H7 (cell line): ENCODE measurements at places on chromosomes 6 and 20. TPM values are rescaled to one million over a fixed set of nuclear protein-coding genes. Genes with fewer than 3 reads are reported as not detected.

GRCh38 chr20:2093159-2093781, 8.4 kb upstream of the STK35 start:
- peak; percentile 73 for DNase-seq

GRCh38 chr6:161273274-161273751, 548 bp downstream of the AGPAT4 start:
- DNase-seq = peak; percentile 75

- DNase-seq = no peak
These were observed 129.1 kb downstream of the SASH1 start for GRCh38 chr6:148471624-148472159.

DNA sequence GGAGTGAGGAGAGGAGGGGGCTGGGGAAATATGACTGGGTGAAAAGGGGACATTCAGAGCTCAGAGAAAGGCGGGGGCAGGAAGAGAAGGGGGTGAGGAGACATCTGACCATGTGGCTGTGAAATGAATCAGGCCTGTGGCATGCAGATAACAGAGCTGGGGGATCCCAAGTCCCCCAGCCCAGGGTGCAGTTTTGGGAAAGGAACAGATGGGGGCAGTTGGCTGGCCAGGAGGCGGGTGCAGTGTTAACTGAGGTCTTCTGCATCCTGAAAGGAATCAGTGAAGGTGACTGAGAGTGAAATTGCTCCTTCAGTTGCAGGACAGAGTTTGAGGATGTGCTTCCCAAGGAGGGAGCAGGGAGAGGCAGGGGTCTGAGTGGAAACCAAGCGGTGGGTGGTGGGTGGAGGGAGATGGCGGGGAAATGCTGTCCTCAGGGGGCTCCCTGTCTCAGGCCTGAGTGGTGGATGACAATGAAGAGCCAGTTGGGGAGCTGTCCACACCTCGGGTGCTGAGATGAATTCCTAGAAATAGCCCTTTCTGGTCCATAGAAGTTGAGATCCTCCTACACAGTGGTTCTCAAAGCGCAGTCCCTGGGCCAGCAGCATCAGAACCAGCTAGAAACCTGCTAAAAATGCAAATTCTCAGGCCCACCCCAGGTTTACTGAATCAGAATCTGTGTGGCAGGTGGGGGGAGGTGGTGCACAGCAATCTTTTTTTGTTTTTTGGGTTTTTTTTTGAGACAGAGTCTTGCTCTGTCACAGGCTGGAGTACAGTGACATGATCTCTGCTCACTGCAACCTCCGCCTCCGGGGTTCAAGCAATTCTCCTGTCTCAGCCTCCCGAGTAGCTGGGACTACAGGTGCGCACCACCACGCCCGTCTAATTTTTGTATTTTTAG, 26.0 kb upstream of the CCDC167 start:
- DNase-seq = peak; percentile 90

- DNase-seq = no peak
These were observed 21.0 kb upstream of the ATXN1 start for GRCh38 chr6:16782278-16782677.

DNA sequence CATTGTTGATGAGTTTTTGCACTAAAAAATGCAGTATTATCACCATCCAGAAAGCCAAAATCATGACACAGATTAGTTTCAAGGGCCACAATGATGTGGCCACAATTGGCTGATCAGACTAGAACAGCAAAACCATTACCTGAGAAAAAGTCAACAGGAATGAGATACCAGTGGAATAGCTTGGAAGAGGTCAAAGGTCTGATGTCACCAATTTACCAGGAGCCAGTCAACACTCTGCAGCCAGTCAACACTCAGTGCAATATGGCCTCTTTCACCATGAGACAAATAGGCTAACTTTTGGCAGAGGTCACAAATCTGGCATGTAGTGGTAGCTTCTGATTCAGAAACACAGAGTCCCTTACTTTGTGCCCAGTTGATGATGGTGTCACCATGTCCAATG, 7.5 kb upstream of the ASIP start:
- no peak for DNase-seq

GRCh38 chr6:132270726-132271402, 130.4 kb downstream of the MOXD1 start:
- no peak for DNase-seq

GRCh38 chr20:25253606-25254275, 5.9 kb downstream of the PYGB start:
- DNase-seq = no peak

- no peak for DNase-seq
These were observed 210.3 kb upstream of the FERMT1 start for GRCh38 chr20:6333110-6333509.

- DNase-seq = no peak
These were observed 42.0 kb upstream of the BCAS1 start for GRCh38 chr20:54112221-54112884.

GRCh38 chr6:40947876-40948526, 91.0 kb downstream of the UNC5CL start:
- DNase-seq = peak; percentile 46

- no peak for DNase-seq
These were observed 1.6 kb upstream of the UBD start for GRCh38 chr6:29561091-29561490.

DNA sequence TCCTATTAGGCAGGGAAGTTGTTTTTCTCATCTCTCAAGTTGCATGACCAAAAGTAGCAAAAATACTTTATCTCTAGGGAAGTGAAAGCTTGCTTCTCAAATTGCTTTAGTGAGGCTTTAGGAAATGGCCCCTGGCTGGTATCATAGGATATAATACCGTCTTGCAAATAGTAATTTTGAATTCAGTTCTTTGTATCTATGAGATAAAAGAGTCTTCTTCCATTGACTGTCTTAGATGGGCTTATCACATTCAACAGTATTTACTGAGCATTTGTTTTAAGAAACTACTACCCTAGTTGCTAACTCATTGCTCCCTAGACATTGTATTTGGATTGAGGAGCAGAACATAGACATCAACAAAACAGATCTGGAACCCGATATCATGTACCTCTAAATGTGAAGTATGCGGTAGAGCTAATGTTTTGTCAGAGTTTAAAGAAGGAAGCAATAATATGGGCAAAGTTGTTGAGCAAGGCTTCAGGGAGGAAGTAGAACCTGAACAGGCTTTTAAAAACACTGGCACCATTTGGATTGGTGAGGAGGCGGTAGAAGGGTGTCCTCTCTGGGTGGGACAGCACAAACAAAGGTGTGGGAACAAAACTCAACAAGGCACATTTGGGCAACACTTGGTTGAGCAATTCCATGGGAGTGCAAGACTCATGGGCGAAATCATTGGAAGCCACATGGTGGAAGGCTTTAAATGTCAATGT, 101.5 kb downstream of the SGK1 start:
- DNase-seq = no peak

DNA sequence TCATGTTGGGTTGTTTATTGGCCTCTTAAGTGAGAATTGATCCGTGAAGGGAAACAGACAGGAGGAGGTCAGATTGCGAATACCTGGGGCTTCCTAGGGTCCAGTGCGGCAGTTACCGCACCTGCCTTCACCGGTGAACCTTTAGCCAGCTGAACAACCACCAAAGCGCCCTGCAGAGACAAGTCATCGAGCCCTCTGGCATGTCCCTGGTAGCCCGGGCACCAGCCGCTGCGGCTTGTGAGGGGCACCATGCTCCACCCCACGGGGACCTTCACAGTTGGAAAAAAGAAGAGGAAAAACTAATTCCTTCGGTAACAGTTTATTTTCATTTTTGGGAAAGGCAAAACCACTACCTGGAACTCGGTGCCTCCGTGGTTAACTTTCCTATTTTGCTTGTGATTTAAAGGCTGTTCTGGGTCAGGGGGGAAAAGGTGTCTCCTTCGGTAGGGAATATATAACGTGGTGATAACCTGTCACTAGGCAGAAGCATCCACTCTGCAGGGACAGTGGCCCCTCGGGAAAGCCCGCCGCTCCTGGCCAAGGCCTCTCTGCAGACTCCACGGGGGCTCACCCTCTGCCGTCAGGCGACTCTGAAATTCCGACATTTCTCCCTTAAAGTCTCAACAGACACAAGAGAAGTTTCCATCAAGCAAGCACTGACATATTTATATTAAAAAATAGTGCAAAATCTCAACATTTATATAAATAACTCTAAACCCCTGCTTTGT, 30.7 kb upstream of the ZBP1 start:
- DNase-seq = peak; percentile 42

DNA sequence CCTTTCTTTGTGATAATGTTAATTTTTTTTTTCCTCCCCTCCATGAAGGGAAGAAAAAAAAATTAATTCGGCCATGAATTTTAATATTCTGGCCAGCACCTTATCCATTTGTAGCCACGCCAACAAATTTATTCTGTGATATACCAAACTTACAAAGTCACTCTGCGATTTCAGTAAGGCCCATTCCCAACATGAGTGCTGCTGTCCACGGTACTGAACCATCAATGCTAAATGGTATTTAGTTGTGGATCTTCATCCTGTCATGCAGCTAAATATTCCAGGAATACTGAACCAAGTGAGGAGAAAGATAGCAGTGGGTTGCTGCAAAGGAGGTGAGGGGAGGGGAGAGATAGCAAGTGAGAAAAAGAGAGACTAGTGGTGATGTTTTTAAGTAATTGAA, 19.5 kb upstream of the RSPH4A start:
- peak; percentile 19 for DNase-seq

DNA sequence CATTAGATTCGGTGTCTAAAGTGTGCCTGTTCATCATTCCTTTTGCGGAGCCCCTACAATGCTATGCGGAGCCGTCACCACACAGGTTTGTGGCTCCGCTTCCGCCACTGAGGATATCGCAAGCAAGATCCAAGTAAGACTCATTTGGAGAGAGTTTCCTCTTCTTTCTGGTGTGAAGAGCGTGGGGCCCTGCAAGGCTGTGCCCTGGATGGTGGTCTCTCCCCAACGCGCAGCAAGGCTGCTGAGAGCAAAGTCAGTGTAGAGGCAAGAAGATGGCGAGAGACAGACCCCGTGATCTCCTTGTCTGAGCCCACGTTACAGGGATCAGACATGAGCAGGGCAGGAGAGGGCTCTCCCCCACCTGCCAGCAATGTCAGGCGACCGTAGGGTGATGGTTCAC, 96.3 kb upstream of the AFDN start:
- DNase-seq = peak; percentile 9

DNA sequence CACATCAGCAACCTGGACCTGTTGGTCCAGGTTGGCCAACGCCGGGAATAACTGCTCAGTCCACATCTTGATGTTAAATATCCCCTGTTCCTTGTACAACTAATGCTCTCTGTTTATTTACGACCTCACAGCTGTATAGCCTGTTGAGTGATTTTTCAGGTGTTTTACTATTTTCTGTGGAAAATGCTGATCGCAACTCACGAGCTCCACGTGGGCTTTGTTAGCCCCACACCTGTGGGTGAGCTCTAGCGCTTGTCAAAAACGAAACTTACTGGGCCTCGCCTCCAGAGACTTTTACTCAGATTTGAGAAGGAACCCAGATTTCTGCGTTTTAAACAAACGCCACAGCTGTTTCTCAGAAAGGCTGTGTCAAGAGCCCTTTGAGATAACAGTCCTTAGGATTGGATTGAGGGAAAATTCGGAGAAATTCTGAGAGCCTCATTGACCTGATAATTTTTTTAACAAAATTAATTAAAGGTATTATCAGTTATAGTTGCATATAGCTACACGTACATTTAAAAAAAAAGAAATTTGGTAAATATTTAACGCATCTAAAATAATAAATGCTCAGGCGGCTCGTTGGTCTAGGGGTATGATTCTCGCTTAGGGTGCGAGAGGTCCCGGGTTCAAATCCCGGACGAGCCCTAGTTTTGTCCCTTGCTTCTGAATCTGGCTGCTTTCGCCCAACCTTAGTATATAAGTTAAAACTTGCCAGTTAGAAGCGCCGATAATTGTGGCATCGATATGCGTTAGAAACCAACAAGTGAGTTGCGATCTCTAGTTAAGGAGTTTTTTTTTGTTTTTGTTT, 16.7 kb downstream of the HMGN4 start:
- no peak for DNase-seq

- DNase-seq = no peak
These were observed 117.0 kb upstream of the OGFRL1 start for GRCh38 chr6:71171497-71172070.

DNA sequence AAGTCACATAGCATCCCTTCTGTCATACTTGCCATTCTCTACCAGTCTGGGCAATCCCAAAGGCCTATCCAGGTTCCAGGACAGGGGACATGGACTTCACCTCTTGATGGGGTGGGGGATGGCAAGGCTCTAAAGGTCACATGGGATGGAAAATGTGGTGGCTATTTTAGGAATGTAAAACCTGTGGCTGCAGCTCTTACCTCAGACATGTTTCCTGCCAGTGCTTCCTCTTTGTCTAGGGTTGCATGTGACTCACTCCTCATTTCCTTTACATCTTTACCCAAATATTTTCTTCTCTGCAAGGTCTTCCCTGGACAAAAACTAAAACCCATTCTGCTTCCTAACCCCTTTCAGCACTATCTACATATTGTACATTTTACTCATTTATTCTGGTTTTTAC, 135.7 kb downstream of the BTBD3 start:
- no peak for DNase-seq

DNA sequence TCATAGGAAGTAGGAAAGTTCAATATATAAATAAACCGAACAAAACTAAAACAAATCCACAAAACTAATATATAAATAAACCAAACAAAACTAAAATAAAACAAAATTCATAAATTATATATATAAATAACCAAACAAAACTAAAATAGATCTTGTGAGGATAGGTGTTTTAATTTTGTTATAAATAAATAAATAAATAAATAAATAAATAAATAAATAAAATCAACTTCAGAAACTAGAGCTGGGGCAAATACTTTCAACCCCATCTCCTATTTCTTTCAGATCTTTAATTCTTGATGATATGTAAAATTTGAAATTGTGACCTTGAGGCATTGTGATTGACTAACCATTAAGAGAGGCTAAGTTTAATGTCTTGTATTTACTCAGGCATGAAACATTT, 416.1 kb downstream of the SAMD5 start:
- DNase-seq = no peak

GRCh38 chr6:11315743-11316437, 83.4 kb upstream of the NEDD9 start:
- DNase-seq = no peak

- no peak for DNase-seq
These were observed 220.0 kb upstream of the KCNQ5 start for GRCh38 chr6:72401865-72402264.

- no peak for DNase-seq
These were observed 780.9 kb downstream of the QKI start for GRCh38 chr6:164195278-164195941.

GRCh38 chr6:158023597-158023939, 41.9 kb downstream of the SYNJ2 start:
- no peak for DNase-seq

DNA sequence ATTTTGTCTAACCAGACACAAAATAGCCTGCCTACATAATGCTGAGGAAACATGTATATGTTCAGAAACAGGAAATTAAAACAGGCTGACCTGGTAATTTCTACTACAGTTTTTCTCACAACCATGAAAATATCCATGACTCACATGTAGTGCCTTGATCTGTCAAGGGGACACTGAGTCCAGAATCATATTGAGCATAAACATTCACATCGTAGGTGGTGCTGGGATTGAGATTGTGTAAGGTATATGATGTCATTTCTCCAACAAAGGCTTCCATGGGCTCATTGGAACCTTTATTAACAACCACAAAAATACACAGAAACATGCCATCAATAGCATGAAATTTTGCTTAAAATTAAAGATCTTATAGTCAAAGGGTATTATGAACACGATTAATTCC, 80.9 kb downstream of the COL12A1 start:
- DNase-seq = no peak

GRCh38 chr6:126206504-126207246, 133.2 kb upstream of the CENPW start:
- no peak for DNase-seq

Gene CFAP61
- total RNA-seq = 0.15 and 0.35 TPM in 2 replicates

Gene XKR7
- total RNA-seq = 0.63 and 0.73 TPM in 2 replicates

Gene OR2J3
- total RNA-seq = not detected in 2 replicates

Gene KCNK15
- total RNA-seq = 0.14 TPM in 1 of 2 replicates, not detected in the other

Gene BPIFB6
- total RNA-seq = not detected in 2 replicates

Gene OPRM1
- total RNA-seq = not detected in 2 replicates
